ENCODE measurements at places on chromosomes 7 and 10.

DNA sequence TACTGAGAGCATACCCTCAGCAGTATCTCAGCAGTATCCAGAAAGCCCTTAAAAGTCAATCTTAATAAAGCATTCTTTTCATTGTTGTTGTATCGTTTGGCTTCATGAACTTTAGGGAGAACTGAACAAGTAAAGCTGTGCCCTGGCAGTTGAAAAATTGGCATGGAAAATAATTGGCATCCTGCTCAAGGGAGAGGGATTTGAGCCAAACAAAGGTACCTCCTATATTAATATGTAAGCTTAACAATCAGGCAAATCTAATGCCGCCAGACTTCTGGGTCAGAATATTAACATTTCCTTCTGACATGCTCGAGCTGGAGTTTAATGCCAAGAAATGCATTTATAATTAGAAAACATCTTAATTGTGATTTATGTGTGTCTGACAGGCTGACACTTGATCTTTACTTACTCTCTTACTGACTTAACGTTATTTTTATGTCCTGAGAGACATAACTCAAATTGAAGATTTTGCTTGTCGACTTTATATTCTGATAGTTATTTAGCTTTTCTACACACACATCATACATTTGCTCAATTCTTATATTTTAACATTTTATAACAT lies 42.1 kb upstream of the PCDH15 start:
- no peak for DNase-seq

DNA sequence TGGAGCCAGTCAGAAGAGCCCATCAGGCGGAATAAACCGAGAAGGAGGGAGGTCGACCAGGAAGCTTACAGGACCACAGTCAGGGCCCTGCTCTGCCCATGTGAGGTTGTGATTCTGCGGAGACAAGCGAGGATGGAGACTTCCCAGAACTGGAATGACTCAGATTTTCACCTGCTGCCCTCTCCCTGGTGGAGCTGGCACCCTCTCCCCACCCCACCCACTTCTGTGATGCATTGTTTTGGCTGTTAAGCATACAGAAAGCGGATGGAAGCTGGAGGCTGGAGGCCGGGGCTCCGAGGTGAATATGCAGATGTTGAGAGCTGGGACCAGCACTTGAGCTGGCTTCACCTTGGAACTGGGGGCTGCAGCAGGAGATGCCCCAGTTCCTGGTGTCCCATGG lies 57.4 kb downstream of the NPTX2 start:
- no peak for DNase-seq

GRCh38 chr10:11886851-11887250 lies 63.7 kb downstream of the PROSER2 start:
- DNase-seq, result no peak

GRCh38 chr7:142357953-142358520 lies 100.2 kb upstream of the PRSS58 start:
- DNase-seq, result no peak

GRCh38 chr10:130429809-130430208 lies 293.6 kb downstream of the GLRX3 start:
- no peak for DNase-seq

GRCh38 chr10:117578999-117579590 lies 36.5 kb downstream of the EMX2 start:
- no peak for DNase-seq
